ENCODE measurements at places on chromosomes 12 and 14.
A peak's percentile ranks its signal among the peaks of the same experiment; 100 is the strongest.

GRCh38 chr14:103546652-103547454 is 15.6 kb downstream of the BAG5 start:
- DNase-seq = peak; percentile 58

- DNase-seq = no peak
These were observed 159.1 kb upstream of the RTL1 start for GRCh38 chr14:101062601-101063000.

GRCh38 chr14:29111554-29111953 is 345.0 kb downstream of the FOXG1 start:
- DNase-seq = no peak

- peak; percentile 68 for DNase-seq
These were observed 1.5 kb downstream of the CIPC start for GRCh38 chr14:77099425-77100167.

Measured in suppressor macrophage treated with lipopolysaccharide for 4 hours (primary cell).